ENCODE measurements at places on chromosomes 1 and 21.

DNA sequence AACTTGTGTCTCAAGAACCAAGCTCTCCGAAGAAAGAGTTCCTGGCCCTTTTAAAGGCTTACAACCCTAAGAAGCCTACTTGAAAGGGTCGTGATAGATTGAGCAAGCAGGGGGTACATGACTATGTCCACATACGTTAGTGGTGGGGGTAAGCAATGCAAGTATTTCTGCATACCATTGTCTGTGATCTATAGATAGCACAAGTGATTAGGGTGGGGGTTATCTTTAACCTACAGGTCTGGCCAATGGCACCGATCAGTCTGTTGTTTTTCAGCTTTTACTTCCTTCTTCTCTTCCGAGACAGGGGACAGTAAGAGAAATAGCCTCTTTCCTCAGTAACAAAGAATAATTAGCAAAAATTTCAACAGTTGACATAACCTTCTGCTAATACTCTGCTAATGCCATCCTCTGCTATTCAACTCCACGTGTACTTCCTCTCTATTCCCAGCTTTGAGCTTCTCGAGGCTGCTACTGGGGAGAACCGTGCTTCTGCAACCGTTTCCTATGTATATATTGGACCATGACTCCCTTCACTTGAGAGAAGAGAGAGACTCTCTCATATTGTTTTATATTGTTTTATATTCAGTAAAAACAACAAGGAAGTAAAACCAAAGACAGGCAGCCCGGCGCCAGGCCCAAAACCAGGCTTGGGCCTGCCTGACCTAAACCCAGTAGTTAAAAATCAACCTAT is 727.7 kb upstream of the NCAM2 start:
- DNase-seq: no peak

- no peak for DNase-seq
Observed at GRCh38 chr1:230171356-230172015, 104.4 kb downstream of the GALNT2 start.

DNA sequence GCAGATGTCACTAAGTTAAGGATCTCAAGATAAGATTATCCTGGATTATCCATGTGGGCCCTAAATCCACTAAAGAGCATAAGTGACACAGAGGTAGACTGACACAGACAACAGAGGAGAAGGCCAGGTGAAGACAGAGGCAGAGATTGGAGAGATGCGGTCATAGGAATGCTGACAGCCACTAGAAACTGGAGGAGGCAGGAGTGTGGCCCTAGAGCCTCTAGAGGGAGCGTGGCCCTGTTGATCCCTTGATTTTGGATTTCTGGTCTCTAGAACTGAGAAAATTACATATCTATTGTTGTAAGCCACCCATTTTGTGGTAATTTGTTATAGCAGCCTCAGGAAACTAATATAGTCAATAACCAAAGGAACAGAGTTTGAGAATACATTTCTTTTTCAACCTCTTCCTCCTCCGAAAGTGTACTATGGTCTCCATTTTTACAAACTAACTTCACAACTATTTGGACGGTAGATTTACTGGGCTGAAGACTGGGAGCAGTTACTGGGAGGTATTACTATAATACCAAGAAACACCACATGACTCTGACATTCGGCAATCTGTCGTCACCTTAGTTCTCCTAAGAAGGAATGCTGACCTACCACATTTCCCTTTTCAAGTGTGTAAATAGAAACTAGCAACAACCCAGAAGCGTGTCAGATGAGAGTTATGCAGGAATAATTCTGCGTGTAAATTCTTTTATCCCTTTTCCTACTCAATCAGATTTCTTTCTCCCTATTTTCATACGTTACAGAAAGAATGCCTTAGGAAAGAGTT is 116.0 kb upstream of the ZNHIT6 start:
- DNase-seq: no peak

DNA sequence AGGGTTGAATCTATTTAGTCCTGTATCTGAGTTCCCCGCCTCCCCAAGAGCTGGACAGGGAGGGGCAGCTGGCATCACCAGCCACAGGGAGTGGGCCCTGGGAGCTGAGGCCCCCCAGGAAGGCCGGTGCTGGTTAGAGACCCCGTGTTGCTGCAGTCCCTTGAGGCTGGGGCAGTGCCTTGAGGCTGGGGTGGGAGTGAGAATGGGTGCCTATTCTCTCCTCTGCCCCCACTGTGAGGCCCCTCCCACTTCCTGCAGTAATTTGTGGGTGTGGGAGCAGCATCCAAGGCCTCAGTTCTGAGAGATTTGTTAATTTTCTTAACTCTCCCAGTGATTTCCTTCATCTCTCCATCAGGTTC is 2.5 kb upstream of the TRAPPC3 start:
- DNase-seq: no peak

- no peak for DNase-seq
Observed at GRCh38 chr1:203537806-203538464, 44.0 kb downstream of the OPTC start.

GRCh38 chr1:33021567-33022431 is 14.9 kb downstream of the AK2 start:
- DNase-seq: no peak

- no peak for DNase-seq
Observed at GRCh38 chr1:174775621-174776020, 224.1 kb upstream of the CACYBP start.

DNA sequence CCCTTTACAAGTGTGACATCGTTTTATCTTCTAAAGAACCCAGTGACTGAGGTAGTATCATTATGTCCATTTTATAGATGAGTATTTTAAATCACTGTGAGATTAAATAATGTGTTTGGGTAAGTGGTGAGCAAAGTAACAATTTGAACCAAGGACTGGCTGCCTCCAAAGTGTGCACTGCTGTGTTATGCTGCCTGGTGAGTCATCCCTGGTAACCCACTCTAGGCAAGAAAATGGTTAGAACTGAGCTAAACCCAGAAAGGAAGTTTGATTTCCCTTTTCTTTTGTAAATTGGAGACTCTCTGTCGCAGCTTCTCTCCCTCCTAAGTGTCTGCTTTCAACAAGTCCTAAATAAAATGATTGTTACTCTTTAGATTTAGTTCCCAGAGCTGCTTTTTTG is 342.8 kb upstream of the KAZN start:
- DNase-seq: no peak

DNA sequence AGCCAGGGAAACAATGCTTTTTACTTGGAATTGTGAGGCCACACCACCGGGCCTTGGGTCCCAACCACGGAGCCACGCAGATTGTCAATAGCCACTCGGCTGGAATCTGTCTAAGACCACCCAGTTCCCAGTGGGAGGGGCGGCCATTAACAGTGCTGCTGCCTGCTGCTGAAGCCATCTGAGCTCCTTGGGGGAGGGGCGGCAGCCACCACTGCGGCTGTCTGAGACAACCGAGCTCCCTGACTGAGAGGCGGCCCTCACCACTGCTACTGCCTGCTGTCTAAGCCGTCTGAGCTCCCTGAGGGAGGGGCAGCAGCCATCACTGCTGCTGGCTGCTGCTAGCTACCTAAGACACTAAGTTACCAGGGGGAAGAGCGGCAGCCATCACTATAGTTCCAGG is 64.3 kb downstream of the DMRTA2 start:
- no peak for DNase-seq

GRCh38 chr21:46585191-46585953 is 19.5 kb downstream of the S100B start:
- DNase-seq: no peak

- no peak for DNase-seq
Observed at GRCh38 chr1:3688356-3689137, 36.2 kb downstream of the TP73 start.

GRCh38 chr1:33334081-33334552 is 13.2 kb upstream of the A3GALT2 start:
- no peak for DNase-seq

GRCh38 chr1:223765719-223766340 is 53.5 kb downstream of the CAPN2 start:
- no peak for DNase-seq

GRCh38 chr1:41870076-41870562 is 48.6 kb downstream of the HIVEP3 start:
- DNase-seq: peak; percentile 44

- DNase-seq: no peak
Observed at GRCh38 chr21:46538851-46539666, 65.8 kb downstream of the S100B start.

- DNase-seq: no peak
Observed at GRCh38 chr1:195577748-195578147, 1030.5 kb downstream of the KCNT2 start.

DNA sequence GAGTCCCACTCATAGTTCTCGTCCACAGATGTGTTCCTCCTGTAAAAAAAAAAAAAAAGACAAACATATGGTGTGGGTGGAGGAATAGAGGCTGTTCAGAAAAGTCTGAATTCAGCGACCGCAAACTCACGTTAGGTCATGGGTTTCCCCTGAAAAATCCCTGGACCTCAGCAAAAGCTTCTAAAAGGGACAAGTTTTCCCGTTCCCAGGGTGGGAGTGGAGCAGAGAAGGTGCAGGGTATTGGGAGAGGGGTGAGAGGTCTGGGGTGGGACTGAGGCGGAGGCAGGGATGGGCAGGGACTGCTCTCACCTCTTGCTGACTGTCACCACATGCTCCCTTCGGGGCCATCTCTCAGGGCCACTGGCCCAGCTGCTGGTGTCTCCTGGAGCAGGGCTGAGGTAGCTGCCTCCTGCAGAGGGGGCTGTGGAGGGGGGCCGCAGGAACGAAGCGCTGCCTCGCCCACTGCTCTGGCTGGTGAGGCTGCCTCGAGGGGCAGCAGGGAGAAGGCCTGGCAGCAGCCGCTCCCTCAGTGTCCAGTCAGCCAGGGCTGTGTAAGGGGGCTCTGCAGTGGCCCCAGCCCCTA is 2.6 kb upstream of the TAGLN2 start:
- peak; percentile 69 for DNase-seq

- no peak for DNase-seq
Observed at GRCh38 chr1:2130156-2130555, 64.4 kb downstream of the FAAP20 start.

GRCh38 chr1:171160211-171160610 is 24.9 kb upstream of the FMO2 start:
- no peak for DNase-seq

- DNase-seq: no peak
Observed at GRCh38 chr1:71649608-71650007, 568.8 kb upstream of the ZRANB2 start.

DNA sequence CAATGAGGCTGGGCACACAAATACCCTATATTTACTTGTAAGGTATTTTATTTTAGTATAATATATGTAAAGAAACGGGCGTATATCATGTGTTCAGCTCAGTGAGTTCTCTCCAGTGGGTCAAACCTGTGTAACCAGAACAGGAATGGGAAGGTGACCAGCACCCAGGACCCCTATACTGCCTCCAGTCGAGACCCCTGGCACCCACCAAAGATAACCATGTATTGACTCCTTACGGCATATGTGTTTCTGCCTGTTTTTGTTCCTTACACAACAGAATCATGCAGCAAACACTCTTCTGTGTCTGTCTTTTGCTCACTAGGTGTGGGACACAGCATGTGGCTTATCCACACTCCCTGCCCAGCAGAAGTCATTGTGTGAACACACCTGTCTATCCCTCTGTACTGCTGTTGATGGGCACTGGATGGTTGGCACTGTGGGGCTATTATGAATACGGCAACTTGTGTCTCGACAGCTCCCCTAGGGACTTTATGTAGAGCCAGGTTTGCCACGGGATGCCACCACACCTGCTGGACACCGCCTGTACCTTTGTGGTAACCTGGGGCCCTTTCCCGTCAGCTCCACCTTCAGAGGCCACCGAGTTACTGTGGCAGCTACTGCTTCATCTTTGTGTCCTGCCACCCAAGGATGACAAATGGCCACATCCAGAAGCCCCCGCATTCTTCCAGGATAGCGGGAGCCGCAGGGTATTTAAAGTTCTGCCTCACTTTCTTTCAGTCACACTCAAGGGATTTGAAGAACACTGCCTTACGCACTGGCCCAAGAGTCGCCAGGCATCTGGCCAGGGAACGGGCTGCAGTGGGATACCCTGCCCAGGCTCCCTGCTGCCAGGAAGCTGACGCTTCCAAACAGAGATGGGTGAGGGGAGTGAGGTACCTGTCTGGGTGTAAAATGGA is 23.5 kb upstream of the C2CD2 start:
- DNase-seq: no peak

- DNase-seq: no peak
Observed at GRCh38 chr1:225817611-225818061, 7.7 kb downstream of the EPHX1 start.

GRCh38 chr1:157844089-157844830 is 2.7 kb upstream of the CD5L start:
- no peak for DNase-seq

DNA sequence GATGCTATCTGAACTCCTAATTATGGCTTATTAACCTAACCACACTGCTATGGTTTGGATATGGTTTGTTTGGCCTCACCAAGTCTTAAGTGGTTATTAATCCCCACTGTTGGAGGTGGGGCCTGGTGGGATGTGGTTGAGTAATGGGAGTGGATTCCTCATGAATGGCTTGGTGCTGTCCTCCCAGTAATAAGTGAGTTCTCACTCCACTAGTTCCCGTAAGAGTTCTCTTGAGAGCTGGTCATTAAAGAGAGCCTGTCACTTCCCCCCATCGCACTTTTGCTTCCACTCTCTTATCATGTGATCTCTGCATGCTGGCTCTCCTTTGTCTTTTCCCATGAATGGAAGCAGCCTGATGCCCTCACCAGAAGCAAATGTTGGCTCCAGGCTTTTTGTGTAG is 328.8 kb downstream of the PLA2G4A start:
- DNase-seq: no peak

DNA sequence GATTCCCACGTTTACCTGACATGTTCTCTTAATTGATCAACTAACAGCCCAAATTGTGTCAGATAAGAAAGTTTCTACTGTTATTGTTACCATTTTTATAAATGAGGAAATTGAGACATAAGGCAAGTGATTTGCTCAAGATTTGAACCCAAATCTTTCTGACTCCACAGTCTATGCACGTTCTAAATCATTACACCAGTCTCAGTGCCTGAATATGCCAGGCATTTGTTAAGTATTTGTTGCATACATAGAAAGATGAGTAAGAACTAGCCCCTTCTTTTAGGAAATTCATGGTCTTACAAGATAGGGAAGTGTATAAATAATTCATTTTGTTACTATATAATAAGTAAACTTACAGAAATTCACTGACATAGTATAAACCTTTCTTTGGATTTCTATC is 7.1 kb upstream of the CD101 start:
- DNase-seq: no peak

DNA sequence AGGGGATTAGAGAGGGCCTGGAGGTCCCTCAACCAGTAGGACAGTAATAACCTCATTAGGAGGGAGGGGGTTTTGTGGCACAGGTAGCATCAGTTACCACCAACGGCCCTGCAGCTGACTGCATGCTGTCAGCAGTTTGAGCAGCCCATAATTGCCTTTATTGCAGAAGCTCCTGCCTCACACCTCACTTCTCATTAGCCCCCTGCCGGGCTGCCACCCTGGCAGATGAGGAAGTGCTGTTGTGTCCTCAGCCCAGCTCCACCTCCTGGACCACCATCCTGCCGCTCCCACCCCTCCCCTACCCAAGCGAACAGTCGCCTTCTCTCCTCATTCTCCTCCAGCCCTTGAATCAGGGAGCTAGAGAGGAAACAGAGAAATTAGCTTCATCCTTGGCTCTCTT is 237.4 kb downstream of the LMX1A start:
- DNase-seq: no peak

GRCh38 chr1:26922431-26922729 is 837 bp downstream of the NUDC start:
- no peak for DNase-seq

GRCh38 chr1:59008599-59009347 is 224.9 kb upstream of the JUN start:
- no peak for DNase-seq

Measured in GM13977 (cell line).